Esophagus mucosa (tissue), 1 donor: ENCODE measurements at places on chromosomes 2 and 18. TPM values are rescaled to one million over a fixed set of nuclear protein-coding genes. Genes with fewer than 3 reads are reported as not detected.

Gene CROCC2
- total RNA-seq, result 0.12 TPM

Gene SCYGR4
- not detected for total RNA-seq

Gene SLC16A14
- total RNA-seq, result 3.8 TPM

Gene SETBP1
- total RNA-seq, result 8.5 TPM

Gene DSG4
- total RNA-seq, result not detected

Gene DOCK10
- 6.7 TPM for total RNA-seq

Gene PFN4
- total RNA-seq, result 0.24 TPM

Gene INPP5D
- 6.2 TPM for total RNA-seq

Gene SERPINB13
- 281 TPM for total RNA-seq

Gene SDC1
- 477 TPM for total RNA-seq

Gene DCDC2C
- total RNA-seq, result not detected

Gene RGPD5
- 16.1 TPM for total RNA-seq

Gene LRRTM4
- not detected for total RNA-seq
